Bronchial epithelial cell (primary cell): ENCODE measurements at places on chromosomes 11 and 22. TPM values are rescaled to one million over a fixed set of nuclear protein-coding genes. Genes with fewer than 3 reads are reported as not detected.

DNA sequence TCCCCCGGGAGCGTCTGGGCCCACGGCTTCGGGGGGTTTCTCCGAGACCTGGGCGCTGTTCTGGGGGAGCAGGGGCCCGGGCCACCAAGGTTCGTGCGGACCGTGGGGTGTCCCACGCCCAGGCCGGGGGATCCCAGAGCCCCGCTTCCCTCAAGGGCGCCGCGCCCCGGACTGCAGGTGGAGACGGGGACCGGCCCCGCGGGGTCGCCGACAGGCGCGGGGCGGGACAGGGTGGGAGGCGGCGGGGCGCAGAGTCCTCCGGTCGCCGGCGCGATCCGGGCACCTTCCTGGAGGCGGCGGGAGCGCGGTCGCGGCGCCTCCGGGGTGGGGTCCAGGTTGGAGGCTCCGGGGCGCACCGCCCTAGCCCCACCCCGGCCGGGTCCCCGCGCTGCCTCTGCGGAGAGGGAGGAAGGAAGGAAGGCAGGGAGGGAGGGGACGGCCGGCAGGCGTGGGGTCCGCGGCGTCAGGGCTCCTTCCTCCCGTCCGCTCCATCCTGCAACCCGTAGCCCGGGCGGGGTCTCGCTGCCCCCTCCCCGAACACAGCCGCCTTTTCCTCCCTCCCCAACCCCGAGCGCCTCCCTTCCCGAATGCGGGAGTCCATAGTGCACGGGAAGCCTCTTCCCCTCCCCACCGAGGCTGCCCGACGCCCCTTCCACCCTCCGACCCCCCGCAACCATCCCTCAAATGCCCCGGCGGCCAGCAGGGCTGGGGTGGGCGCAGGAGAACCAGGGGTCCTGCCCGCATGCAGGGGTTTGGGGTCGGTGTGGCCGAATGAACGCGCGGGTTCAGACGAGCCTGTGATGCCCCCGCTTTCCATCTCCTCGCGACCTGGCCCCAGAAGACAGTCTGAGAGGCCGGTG lies 4.3 kb upstream of the ZBED4 start:
- DNase-seq, result no peak

DNA sequence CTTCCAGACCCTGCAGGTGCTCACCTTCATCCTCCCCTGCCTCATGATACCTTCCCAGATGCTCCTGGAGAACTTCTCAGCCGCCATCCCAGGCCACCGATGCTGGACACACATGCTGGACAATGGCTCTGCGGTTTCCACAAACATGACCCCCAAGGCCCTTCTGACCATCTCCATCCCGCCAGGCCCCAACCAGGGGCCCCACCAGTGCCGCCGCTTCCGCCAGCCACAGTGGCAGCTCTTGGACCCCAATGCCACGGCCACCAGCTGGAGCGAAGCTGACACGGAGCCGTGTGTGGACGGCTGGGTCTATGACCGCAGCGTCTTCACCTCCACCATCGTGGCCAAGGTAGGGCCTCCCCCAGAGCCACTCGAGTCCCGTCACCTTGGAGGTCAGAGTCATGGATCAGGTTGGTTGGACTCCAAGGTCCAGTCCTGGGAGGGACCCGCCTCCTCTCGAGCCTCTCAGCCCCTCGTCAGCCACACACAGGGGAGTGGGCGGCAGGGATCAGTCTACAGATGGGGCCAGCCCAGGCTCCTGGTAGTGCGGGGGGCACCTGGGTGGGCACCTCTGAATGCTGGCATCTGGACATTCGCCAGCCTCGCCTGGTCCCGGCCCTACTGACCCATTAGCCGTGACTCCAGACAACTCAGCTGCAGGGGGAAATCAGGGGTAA lies 34.8 kb upstream of the SLC22A12 start:
- DNase-seq, result no peak

ZNRD2 gene
- total RNA-seq, result 30.3 and 43.4 TPM in 2 replicates

RNF26 gene
- total RNA-seq, result 2.4 and 3.6 TPM in 2 replicates

LRRC74B gene
- total RNA-seq, result not detected in 2 replicates

- peak; percentile 26 for DNase-seq
Observed at GRCh38 chr11:72962084-72962483, 147.9 kb downstream of the ATG16L2 start.

- peak; percentile 43 for DNase-seq
Observed at GRCh38 chr22:38214302-38215056, 12.7 kb downstream of the MAFF start.

DNA sequence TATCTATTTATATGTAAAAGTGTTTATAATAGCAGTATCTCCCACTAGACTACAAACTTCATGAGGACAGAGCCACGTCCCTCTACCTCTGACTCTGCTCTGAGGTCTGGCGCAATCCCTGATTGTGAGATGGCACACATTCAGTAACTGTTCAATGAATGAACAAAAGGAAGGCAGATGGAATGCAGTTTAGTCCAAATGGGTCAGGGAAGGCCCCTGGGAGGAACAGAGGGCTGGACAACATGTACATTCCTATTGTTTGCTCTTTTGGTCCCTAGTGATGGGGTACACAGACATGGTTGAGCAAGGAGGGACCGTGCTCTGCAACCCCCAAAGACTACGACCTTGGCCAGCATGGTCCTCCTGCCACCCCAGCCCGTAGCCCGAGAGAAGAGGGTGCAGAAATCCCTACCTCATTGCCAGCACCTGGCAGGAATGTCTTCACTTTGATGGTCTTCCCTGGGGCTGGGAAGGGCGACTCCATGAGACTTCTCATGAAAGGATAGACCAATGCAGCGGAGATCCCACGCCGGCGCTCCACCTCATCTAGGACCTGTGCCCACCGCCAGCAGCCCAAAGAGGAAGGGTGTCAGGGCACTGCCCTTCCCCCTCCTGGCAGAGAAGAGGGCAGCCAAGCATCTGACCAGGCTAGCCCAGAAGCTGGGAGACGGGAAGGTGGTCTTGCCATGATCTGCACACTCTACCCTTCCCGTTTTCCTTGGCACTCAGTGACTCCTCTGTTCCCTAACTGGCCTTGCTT lies 24.3 kb downstream of the RPL27A start:
- no peak for DNase-seq
